NCI-H1436 treated with DMSO at 0.1 percent for 48 hours (cell line): ENCODE measurements at places on chromosomes 12 and 14.

- DNase-seq = no peak
Observed at GRCh38 chr12:63450816-63451215, 217.5 kb downstream of the DPY19L2 start.

GRCh38 chr12:4191642-4192041 lies 81.9 kb upstream of the CCND2 start:
- DNase-seq = no peak

GRCh38 chr14:102969060-102969791 lies 46.8 kb downstream of the AMN start:
- DNase-seq = no peak

DNA sequence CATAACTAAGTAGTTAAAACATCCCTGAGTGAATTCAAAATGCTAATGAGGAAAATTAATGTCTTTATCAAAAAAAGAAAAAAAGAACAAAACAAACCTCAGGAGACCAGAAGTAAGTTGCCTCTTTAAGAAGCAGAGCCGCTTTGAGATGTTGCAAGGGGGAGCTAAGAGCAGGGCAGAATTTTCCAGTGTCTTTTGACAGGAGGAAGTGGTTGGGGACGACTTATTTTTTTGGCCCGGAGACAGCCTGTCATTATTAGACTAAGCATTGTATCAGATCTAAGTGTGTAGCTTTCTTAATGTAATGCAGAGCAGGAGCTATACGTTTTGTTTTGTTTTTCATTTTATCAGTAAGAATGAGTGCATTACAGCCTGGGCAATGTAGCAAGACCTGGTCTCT lies 206.6 kb downstream of the CACNA1C start:
- no peak for DNase-seq

- no peak for DNase-seq
Observed at GRCh38 chr12:68956466-68956865, 23.5 kb upstream of the CPM start.

DNA sequence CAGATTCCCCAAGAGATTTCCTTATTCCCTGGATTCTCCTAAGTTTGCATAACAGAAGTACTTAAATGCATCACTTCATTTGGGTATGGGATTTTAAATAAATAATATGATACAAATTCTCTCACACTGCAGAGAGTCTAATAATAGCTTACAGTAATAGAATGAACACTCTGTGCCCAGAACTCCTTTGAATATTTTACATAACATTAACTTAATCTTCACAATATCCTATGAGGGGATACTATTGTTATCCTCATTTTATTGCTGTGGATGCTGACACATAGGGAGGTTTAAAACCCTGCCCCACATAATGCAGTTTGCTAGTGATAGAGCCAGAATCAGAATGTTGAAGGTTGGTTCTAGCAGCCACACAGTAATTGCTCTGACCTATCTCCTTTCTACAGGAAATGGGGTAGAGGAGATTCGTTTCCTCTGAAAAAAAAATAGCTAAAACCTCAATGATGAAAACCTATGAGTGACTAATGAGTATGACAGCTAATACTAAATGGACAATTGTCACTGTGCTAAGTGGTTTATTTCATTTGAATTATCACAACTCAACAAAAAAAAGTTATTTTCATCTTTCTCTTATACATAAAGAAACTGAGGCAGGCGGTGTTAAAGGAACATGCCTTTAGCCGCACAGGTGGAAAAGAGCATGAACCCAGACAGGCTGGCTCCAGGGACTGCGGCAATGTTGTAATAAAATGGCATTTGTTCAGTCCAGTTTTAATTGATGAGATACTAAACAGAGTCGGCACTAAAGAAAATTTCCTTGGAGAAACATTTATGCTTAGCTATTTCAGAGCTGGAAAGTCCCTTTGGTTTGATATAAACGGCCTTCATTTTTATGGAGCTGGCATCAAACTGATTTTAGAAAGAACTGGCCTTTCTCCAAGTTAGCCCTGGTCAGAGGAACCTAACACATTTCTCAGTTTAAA lies 880.9 kb downstream of the NRXN3 start:
- no peak for DNase-seq

- no peak for DNase-seq
Observed at GRCh38 chr12:52699373-52699772, 4.0 kb downstream of the KRT77 start.

GRCh38 chr12:79870916-79871315 lies 64.0 kb downstream of the PPP1R12A start:
- no peak for DNase-seq

DNA sequence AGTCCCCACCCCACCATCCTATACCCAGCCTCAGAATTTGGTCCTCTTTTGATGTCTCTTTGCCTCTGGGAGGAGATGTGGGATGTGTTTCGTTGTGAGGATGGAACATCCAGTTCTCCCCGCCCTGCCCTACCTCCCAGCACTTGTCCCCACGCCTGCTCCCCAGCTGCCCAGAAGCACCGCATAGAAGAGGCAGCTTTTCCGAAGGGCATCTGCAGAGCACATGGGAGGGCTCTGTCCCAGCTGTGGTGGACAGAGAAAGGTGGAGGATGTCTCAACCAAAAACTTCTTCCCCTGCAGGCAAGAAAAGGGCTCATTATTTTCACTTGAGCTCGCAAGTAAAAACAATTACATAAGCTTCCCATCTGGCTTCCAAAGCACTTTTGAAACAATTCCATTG lies 302.6 kb downstream of the PCNX1 start:
- DNase-seq = no peak

- no peak for DNase-seq
Observed at GRCh38 chr12:6845395-6845794, 4.7 kb downstream of the GNB3 start.

DNA sequence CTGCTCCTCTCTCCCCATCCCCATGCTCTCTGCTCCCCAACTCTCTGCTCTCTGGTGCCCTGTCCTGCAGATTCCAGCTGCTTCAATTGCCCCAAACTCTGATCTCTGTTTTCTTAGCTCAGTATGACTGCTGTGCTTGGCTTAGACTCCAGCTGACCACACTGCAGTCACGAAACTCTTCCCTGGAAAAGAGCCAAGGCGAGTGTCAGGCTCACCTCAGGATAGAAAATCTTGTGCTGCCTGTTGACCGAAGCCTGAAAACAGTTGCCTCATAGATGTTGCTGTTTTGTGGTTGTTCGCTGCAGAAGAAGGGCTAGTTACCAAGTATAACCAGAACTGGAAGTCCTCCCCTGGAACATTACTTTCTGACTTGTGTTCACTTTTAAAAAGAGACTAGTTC lies 6.7 kb upstream of the STON2 start:
- DNase-seq = no peak

GRCh38 chr12:106049105-106049504 lies 89.6 kb downstream of the NUAK1 start:
- DNase-seq = no peak

GRCh38 chr14:38206689-38207376 lies 871 bp upstream of the SSTR1 start:
- DNase-seq = no peak

GRCh38 chr14:100473249-100473648 lies 114.0 kb downstream of the BEGAIN start:
- no peak for DNase-seq

DNA sequence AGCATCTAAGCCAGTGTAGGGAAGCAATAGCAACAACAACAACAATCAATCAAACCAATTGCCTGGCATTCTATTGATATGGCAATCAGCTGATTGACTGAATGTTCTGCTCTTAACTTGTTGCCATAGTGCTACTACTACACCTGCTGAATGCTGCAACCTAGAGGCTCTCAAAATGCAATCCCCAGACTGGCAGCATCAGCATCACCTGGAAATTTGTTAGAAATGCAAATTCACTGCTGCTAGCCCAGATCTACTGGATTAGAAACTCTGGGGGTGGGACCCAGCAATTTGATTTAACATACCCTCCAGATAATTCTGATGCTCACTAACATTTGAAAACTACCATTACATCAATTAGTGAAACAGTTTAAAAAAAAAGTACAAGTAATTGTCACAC lies 363.6 kb downstream of the SNAPC1 start:
- DNase-seq = no peak

DNA sequence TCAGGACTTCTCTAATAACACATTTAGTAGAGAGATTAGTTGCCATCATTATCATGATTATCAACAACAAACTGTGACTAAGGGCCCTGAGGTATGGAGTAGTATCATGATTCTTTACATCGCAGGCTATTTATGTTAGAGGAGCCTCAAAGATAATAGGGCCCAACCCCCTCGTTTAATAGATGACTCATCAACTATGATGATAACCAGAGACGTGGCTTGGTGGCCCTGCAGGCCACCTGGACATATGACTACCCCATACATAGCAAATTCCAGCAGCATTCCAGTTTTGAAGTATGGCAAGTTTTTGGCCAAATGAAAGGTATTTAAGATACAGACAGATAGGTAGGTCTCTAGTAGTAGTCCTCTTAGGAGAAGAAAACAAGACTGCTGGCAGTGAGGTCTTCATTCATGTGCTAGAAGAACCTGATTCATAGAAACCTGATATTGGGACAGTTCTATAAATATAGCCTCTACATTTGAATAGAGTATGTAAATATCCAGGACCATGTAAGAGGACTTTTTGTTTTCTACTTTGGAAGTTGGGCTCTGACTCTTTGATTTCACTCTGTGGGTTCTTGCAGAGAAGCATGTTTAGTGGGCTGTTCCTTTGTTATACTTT lies 5.6 kb downstream of the RIC8B start:
- no peak for DNase-seq

GRCh38 chr14:92591346-92591745 lies 77.8 kb downstream of the RIN3 start:
- no peak for DNase-seq

- DNase-seq = no peak
Observed at GRCh38 chr14:74347097-74347794, 1.0 kb upstream of the VRTN start.

- DNase-seq = no peak
Observed at GRCh38 chr14:103074729-103075367, 9.2 kb upstream of the LBHD2 start.

DNA sequence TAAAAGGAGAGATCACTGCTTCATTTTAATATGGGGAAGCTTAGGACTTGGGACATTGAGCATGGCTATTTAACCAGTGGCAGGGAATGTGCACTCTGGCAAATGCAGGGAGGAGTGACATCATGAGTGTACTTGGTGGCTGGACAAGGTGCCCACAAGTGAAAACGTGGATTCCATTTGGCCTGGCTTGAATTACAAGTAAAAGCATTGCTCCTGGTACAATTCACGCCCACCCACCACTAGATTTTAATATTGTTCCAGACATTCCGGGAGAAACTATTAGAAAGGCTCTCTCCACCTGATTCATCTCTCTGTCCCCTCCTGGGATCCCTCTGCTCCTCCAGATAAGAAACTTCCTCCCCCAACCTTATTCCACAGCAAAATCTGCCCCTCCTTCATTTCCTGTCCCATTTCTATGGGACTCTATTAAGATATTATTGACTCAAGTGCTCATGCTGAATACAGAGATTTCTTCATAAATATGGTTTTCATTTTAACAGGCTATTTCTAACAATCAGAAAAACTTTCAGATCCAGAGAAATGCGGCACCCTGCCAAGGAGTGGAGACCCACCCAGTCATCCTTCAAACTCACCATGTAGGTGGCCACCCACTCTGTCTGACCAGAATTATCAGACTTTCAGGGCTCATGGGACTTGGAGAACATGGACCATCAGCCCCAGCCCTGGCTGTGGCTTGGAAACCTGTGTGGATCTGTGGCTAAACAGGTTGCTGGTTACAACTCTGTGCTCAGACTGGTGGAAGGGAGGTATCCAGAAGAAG lies 43.2 kb downstream of the SSPN start:
- no peak for DNase-seq

GRCh38 chr12:89041078-89041477 lies 311.2 kb downstream of the DUSP6 start:
- no peak for DNase-seq

GRCh38 chr14:76259029-76259735 lies 107.5 kb downstream of the GPATCH2L start:
- no peak for DNase-seq

DNA sequence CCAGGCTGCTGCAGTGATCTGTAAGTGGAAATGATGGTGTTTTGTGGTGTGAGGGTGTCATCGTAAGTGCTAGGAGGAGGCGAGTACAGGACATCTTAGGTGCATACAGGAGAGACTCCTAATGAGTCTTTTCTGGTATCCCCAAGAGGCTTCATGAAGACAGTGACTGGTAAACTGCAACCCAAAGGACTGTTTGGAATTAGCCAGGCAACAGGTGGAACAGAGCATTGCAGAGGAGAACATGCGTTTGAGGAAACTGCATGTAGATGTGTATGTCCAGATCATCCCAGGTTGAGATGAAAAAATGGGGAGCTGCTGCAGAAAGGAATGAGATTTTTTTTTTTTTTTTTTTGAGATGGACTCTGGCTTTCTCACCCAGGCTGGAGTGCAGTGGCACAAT lies 5.4 kb downstream of the ACAD10 start:
- DNase-seq = no peak

DNA sequence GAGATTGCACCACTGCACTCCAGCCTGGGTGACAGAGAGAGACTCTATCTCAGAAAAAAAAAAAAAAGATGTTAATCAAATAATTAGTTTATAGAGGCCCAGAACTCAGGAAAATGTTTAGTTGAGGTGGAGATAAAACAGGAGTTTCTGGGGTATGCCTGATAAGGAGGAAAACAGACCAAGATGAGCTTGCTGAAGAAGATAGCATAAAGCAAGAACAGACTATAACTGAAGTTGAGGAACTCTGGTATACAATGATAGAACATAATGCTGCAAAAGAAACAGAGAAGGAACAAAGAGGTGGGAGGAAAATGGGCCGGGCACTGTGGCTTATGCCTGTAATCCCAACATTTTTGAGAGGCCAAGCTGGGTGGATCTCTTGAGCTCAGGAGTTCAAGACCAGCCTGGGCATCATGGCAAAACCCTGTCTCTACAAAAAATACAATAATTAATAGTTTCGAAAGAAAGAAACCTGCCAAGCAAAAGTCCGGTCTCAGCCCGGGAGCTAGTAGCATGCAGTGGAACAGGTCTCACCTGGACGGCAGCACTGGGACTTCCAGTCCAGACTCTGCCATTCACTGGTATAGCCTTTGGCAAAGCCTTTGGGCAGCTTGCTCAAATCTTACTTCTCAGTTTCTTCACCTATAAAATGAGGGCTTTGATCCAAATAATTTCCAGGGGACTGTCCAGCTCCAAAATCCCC lies 25.4 kb downstream of the SLC35E3 start:
- no peak for DNase-seq

DNA sequence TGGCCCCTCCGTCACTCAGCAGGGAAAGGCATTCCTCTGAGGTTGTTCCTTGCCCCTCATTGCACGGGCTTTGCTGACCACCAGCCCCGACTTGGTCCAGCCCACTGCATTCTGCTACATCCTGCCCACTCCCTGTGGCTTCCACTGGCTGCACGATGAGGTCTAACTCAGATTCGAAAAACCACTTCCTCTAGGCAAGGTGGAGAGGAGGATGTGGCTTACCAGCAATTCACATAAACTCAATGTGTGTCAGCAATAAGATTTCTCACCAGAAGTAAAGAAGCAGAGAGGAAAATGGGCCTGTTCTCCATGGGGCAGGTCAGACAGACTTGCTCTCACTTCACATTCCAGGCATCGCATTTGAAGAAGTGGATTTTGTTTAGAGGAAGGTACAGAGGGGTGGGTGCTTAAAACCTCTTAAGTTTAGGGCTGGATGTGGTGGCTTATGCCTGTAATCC lies 14.7 kb downstream of the GPR68 start:
- no peak for DNase-seq

GRCh38 chr14:52235866-52236510 lies 31.5 kb upstream of the PTGDR start:
- DNase-seq = no peak

- DNase-seq = no peak
Observed at GRCh38 chr12:2270846-2271245, 218.1 kb downstream of the CACNA1C start.

GRCh38 chr12:26056335-26056734 lies 68.5 kb downstream of the BHLHE41 start:
- DNase-seq = no peak
